Urinary bladder (tissue), 4 donors: ENCODE measurements at places on chromosomes 5 and 9. TPM values are rescaled to one million over a fixed set of nuclear protein-coding genes. Genes with fewer than 3 reads are reported as not detected.

GRCh38 chr5:147560718-147561331 lies 51.0 kb upstream of the DPYSL3 start:
- no peak for DNase-seq

DNA sequence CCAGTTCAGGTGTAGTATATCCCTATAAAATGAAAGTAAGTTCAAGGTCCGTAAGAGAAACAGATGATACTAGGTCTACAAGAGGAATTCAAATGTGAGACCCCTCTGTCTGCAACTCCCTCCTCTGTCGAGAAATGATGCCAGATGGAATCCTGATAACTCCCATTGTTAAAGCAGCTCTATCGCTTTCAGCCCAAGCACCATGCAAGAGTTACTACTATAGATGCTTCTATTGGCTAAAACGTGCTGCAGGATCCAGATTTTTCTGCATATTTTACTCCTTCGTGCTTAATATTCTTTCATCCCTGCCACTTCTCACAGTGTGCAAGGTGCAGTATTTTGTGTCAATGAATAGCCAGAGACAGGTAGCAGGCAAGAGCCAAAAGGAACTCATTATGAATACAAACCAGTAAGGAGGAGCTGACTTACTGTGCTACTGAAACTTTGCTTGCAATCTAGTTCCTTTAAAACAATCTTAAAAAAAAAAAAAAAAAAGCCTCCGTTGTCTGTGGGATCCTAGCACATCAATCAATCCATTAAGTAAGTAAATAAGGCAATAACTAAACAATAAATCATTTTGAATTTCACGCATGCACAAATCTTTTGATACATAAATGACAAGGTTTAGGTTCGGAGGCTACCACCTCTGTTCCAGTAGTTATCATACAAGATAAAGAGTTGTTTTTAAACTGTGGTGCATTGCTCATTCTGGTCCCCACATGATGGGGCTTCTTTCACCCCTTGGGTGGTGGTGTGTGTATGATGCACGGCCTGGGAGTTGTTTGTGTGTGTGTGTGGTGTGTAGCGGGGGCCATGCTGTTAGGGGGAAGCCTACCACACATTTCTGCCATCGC lies 151.1 kb upstream of the MPDZ start:
- no peak for DNase-seq

- no peak for DNase-seq
Measured at GRCh38 chr9:105341434-105342146, 97.1 kb downstream of the SLC44A1 start.

GRCh38 chr5:55232271-55232984 lies 980 bp downstream of the CCNO start:
- DNase-seq = no peak

DNA sequence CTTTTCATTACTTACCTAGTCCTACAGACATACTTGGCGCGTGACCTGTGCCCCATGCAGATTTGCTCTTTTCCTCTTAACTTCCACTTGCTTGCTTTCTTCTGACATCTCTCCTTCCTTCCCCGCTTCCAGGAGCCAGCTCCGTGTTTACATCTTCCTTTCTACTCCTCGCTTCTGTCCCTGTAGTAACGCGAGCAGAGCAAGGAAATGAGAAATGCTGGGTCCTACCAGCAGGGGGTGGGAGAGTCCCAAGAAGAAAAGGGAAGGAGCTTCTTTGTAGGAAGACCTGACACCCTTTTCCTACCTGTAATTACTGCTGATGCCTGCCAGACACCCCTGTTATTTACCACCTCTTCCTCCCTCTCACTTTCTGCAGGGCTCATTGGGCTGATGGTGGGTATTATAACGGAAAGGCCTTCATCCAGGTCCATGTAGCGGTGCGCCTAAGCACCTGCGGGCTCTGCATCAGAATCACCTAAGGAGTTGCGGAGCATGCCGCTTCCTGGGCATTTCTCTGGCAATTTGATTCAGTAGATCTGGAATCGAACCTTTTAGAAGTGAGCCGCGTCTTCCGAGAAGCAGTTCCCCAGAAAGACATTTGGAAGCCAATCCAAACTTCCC lies 1260.8 kb upstream of the WWC1 start:
- no peak for DNase-seq

TLX3 gene
- polyA plus RNA-seq = 0.16 TPM

CNTNAP3B gene
- 14.0 TPM for polyA plus RNA-seq

GRM6 gene
- not detected for polyA plus RNA-seq
